ENCODE measurements at places on chromosomes 5 and 9.

GRCh38 chr9:80698725-80699410 lies 990.5 kb downstream of the TLE1 start:
- no peak for DNase-seq

DNA sequence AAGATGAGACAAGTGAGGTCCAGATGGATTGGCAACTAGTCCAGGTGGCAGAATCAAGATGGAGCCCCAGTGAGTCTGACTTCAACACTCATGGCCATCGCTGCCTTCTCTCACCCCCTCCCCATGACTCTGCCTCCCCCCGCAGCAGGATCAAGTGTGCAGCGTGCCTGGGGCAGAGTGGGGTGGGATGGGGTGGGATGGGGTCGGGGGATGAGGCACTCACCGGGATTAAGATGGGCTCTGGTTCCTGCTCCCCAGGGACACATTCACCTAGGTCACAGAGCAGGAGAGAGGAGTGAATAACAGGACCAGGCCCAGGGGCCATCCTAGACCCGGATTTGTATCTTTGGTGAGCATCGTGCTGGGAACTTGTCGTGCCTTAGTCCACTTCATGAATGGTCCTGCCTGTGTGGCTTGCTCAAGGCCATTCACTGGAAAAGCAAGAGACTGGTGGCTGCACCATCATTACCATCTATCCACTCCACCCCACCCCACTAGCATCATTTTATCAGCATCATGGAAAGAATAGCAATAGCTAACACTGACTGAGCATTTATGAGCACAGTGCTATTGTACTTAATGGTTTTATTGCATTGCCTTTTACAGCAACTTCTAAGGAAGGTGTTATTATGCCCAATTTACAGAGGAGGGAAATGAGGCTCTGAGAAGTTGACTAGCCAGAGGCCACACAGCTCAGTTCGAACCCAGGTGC lies 8.5 kb downstream of the AMBP start:
- no peak for DNase-seq

GRCh38 chr5:76622076-76622475 lies 1.1 kb downstream of the F2RL2 start:
- DNase-seq: no peak

GRCh38 chr5:115246361-115246991 lies 16.2 kb downstream of the PGGT1B start:
- DNase-seq: no peak

DNA sequence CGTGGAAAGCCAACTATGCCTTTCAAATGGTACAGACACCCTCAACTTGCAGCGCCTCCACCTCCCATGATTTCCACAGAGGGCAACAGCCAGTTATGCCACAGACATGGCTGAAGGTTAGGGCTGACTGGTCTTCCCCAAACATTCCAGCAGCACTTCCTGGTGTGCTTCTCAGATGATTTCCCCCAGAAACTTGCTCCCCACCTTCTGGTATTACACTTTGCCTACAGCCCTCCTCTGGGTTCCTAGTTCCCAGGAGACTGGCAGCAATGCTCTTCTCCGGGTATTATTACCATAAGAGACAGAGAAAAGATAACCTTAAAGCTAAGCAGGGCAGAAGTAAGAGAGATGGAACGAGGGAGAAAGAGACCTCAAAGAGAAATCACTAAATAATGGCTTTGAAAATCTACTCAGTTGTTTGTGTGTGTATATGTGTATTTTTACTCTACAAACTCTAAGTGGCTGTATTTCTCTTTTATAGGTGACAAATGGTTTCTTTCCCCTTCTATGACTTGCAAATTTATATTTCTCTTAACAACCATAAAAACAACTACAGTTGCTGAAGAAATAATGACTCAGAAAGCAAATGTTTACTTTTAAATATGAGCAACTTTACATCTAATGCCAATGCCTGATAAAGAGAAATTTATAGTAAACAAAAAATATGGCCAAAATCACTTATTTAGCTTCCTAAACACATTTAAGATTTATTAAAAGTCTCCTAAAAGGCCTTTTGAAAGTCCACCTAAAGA lies 133.8 kb downstream of the PDE4D start:
- no peak for DNase-seq

GRCh38 chr5:124724357-124725039 lies 21.9 kb downstream of the ZNF608 start:
- no peak for DNase-seq

DNA sequence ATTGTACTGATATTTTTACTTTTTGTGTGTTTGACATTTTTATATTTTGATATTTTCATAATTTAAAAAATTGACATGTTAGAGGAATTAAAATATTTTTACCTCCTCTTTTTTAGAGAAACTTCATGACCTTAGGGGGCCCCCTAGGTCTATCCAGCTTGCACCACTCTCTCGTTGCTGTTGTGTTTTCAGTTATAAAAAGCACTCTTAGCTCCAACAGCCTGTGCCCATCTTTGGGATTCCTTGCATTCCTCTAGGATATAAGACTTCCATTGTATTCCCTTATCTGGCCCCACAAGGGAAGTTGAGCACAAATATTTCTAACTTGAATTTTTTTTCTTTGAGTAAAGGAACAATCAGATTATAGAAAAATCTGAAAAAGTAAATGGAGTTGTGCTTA lies 245.3 kb downstream of the SH3GL2 start:
- DNase-seq: no peak

GRCh38 chr5:74131250-74131649 lies 505.3 kb downstream of the ARHGEF28 start:
- DNase-seq: no peak

- no peak for DNase-seq
Observed at GRCh38 chr5:88877826-88878225, 5.2 kb downstream of the MEF2C start.

DNA sequence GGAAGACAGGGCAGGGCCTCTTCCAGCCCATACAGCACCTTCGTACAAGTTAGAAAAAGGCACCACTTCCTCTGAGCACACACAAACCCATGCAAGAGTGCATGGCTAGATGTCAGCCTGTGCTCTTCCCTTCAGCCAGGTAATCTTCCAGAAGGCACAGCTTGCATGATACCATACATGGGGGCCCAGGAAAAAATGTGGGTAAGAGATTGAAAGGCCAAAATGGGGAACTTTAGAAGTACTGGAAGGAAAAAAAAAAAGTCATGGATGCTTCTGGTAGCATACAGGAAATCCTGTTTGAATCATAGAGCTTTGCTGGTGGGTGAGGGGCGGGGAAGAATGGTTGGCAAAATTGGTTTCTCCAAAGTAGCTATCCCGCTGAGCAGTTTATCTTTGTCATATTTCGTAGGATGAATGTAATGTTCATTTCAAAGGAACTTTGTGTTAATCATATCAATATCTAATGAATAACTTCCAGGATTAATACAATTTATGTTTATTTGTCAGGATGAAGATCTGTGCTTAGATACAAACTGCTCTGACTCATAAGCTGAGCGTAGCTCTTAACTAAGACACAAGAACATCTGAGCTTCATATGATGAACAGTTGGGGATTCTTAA lies 78.2 kb upstream of the MAP3K1 start:
- no peak for DNase-seq

- DNase-seq: no peak
Observed at GRCh38 chr5:61687371-61687770, 355.3 kb downstream of the ZSWIM6 start.

DNA sequence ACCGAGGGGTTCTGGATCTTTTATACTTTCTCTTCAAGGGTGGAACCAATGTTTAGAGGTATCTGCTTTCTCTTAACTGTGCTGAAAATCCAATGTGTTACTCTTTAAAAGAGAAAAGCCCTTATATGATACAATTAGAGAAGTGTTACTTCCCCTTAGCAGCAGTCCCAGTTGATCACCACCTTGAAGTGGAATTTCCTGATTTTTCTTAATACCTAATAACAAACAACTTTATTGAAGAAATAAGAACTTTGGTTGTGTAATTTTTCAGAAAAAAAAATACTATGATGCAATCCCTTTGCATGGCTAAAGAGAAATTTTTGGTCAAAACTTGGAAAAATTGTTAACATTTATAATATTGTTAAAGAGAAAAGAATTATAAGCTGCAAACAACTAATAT lies 24.7 kb downstream of the SLC1A3 start:
- no peak for DNase-seq

GRCh38 chr5:63805151-63805550 lies 157.1 kb downstream of the HTR1A start:
- no peak for DNase-seq

DNA sequence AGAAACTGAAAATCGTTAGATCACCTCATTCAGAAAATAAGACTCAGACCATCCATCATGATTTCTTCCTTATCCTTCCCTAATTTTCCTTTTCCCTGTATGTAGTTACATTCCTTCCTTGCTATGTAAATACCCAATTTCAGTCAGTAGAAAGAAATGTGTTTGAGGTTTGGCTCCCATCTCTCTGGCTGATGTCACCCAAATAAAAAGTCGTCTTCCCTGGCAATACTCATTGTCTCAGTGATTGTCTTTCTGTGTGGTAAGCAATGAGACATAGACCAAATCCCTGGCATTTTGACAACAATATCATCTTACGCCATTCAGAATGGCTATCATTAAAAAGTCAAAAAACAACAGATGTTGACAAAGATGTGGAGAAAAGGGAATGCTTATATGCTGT lies 303.9 kb upstream of the EDIL3 start:
- DNase-seq: no peak

DNA sequence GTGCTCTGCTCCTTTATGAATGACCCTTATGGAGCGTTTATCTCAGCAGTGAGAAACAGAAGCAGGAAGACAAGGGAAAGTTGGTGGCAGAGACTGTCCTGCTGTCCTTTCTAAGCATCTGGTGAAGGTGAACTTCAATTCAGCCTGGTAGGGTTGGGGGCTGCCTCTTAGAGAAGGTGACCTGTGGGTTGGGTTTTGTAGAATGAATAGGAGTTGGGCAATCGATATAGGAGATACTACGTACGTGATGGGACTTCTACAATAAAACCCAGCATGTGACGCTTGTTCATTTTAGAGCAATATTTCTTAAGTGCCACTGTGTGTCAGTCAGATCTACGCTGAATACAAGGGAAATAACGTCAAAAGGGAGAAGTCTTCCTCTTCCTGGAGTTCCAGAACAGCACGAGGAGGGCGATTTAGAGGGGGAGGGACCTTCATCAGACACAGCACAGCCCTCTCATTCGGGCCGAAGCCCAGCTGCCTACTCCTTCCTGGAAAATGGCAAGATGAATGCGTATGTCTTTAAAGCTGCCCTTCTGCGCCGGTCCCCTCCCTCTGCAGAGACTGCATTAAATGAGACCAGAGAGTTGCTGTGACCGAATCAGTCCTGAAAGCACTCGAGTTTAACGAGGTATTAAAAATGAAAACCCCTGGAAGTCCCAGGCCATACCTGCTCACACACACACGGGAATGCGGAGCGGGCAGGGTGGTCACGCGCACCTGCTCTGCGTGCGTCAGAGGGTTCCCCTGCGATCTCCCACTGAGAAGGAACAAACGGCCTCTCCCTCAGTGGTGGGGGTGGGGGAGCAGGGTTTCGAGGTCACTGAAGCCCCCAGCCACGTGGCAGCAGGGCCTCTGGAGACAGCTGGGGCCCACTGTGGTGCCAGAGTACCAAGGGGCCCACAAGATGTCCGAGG lies 85.3 kb upstream of the SARDH start:
- no peak for DNase-seq

DNA sequence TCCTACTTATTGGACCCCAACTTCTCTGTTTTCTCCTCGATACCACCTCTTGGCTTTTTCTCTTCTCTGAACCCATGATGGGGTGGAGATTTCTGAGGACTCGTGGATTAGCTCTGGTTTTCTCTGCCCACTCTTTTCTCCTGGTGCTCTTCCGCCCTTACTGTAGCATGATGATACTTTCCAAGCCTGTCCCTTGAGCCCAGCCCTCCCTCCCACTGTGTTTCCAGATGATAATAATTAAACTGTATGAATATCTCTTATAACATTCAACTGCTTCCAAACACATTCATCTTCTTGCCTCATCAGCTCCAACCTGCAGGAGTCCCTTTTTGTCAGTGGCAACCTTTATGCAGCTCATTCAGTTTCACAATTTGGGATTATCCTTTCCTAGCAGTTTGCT lies 494.2 kb upstream of the KLF4 start:
- DNase-seq: no peak

- DNase-seq: no peak
Observed at GRCh38 chr9:71741926-71742648, 26.2 kb downstream of the CEMIP2 start.

- DNase-seq: no peak
Observed at GRCh38 chr5:111748304-111748763, 8.7 kb downstream of the NREP start.

GRCh38 chr5:130136300-130136699 lies 232.0 kb downstream of the CHSY3 start:
- DNase-seq: no peak

Measured in stimulated activated CD8-positive, alpha-beta memory T cell treated with anti-CD3 and anti-CD28 coated beads, Interleukin-7, amount 100 ng/mL, for 1 hour (primary cell).